ENCODE measurements at places on chromosomes 11 and 22.

GRCh38 chr11:125343086-125343717 lies 152.9 kb downstream of the FEZ1 start:
- no peak for DNase-seq

- no peak for DNase-seq
Measured at GRCh38 chr11:61980783-61981541, 13.5 kb upstream of the FTH1 start.

- DNase-seq: peak; percentile 41
Measured at GRCh38 chr11:85647604-85648299, at the start of gene TMEM126A. TSS of gene TMEM126A (plus strand) at chr11:85647967. CDS start at chr11:85650256, 2,289 bp downstream.

GRCh38 chr11:16179676-16180075 lies 176.7 kb downstream of the SOX6 start:
- DNase-seq: no peak

DNA sequence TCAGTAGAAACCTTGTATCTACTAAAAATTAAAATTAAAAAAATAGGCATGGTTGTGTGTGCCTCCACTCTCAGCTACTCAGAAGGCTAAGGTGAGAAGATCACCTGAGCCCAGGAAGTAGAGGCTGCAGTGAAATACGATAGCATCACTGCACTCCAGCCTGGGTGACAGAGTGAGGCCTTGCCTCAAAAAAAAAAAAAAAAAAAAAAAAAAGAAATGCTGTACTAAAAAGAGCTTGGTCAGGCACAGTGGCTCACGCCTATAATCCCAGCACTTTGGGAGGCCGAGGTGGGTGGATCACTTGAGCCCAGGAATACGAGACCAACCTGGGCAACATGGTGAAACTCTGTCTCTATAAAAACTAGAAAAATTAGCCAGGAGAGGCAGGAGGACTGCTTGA lies 36.5 kb downstream of the SBF2 start:
- DNase-seq: no peak

DNA sequence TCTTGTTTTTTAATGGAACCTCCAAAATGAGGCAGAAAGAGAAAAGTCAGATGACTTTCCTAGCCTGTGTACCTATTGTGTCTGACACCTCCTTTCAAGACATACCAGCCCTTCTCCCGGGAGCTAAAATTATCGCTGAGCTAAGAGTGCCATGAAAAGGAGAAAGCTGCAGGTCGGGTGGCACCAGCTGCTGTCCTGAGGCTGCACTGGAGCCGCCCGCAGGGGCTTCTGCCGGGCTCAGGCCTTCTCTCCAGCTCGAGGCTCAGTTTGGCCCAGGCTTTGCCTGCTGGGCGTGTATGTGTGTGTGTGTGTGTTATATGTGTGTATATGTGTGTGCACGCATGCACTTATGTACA lies 27.7 kb upstream of the RAB1B start:
- no peak for DNase-seq

GRCh38 chr11:47308050-47308823 lies 38.3 kb downstream of the MADD start:
- DNase-seq: no peak

DNA sequence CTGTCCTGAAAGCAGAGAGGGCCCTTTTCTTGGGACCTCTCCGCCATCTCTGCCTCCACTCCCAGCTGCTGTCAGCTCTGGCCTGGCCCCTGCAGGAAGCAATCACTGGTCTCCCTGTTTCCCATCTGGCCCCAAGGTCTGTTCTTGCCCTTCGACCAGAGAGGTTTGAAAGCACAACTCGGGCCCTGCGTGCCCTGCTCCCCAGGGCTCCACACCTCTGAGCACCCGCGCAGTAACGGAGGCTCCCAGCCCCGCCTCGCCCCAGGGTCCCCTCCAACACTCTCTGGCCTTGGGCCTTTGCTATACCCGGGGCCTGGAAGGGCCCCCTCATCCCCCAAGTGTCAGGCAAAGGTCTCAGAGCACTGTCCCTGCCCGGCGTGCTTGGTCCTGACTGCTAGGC lies 7.8 kb upstream of the CD81 start:
- DNase-seq: no peak

DNA sequence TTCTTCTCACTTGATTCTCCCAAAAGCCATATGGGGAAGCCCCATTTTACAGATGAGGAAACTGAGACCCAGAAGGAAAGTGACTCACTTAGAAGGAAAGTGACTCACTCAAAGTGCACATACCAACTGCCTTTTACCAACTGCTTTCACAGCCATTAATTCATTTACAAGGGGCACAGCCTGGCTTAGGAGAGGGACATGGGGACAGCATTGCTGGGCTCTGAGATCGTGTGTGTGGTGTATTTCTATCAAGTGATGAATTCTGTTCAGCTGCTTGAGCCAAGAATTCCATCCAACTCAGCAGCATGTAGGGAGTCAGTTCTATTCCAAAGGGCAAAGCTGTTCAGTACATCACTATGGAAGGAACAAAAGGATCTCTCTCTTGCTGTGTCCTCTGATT lies 23.5 kb upstream of the PAK1 start:
- no peak for DNase-seq

DNA sequence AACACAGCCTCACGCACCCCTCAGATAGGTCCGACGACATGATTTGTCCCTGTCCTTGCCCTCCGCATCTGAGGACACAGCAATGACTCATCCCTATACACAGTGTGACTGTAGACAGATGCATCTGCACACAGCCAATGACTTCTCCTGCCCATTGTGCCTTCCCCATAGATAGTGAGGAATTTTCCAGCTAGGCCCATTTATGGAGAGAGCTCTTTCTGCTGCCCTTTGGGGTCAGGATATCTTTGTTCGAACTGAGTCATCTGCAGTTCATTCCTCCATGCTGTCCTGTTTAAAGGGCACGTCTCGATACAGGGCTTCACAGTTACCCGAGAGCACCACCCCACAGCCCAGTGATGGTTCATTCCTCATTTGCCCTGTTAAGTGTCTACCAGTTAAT lies 96.7 kb downstream of the LARGE1 start:
- no peak for DNase-seq

DNA sequence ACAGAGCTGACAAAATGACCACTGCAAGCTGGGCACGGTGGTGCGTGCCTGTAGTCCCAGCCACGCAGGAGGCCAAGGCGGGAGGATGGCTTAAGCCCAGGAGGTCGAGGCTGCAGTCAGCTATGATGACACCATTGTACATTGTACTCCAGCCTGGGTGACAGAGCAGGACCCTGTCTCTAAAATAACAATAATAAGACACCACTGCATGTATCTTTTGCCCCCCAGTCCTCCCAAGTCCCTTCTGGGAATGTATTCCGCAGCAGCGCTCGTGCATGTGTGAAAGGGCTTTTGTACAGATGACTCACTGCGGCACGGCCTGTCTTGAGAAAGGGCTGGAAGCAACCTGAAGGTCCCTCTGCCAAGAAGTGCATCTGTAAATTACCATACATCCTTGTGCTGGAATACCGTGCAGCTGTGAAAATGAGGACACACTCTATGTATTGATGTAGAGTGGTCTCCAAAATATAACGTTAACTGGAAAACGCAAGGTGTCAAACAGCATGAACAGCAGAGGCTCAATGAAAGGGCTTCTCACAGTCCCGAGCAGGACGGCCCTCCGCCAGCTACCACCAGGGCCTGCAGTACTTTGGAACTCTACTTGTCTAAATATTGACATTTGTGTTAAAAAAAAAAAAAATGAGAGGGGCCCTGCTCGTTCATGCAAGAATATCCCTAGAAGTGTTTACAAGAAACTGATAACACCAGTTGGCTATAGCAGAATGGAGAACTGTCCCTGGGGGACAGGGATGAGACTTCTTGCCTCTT lies 9.0 kb upstream of the CDC42EP2 start:
- DNase-seq: no peak

DNA sequence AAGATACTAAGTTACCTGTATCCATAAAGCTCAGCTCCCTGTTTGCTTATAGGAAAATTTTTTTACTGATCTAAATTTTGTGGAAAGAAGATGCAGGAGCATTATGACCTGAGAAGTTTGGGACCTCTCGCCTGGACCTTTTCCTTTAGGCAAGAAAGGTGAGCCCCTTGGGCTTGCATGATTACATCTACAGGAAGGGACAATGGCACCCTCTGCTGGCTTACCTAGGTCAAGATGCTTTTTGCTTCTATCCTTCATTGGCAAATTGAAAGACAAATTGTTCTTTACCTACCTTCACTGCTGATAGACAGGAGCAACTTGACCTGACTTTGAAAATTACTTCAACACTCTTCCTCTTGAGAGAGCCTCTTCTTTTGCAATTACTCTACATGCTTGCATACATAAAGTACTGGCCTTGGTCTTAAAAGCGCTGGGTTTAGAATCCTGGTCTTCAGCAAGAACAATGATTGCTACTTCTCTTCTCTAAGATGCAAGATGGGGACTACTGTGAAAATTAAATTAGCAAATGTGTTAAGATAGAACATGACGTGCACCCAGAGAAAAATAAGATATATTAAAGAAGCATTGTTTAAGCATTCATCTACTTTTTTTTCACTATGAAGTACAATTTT lies 147.2 kb downstream of the TRPC6 start:
- no peak for DNase-seq

GRCh38 chr22:49157529-49158339 lies 669.9 kb downstream of the BRD1 start:
- DNase-seq: no peak

GRCh38 chr11:36376888-36377758 lies 81.0 kb downstream of the PRR5L start:
- DNase-seq: peak; percentile 64

GRCh38 chr11:47480762-47481161 lies 31.8 kb upstream of the RAPSN start:
- no peak for DNase-seq

- DNase-seq: peak; percentile 46
Measured at GRCh38 chr11:2267851-2268728, 2.3 kb downstream of the ASCL2 start.

GRCh38 chr11:47177229-47177845 lies 658 bp upstream of the ARFGAP2 start:
- DNase-seq: peak; percentile 77

- peak; percentile 69 for DNase-seq
Measured at GRCh38 chr11:66476841-66477251, 3.4 kb upstream of the DPP3 start.

GRCh38 chr22:26592421-26592891 lies 2.5 kb upstream of the TPST2 start:
- no peak for DNase-seq

DNA sequence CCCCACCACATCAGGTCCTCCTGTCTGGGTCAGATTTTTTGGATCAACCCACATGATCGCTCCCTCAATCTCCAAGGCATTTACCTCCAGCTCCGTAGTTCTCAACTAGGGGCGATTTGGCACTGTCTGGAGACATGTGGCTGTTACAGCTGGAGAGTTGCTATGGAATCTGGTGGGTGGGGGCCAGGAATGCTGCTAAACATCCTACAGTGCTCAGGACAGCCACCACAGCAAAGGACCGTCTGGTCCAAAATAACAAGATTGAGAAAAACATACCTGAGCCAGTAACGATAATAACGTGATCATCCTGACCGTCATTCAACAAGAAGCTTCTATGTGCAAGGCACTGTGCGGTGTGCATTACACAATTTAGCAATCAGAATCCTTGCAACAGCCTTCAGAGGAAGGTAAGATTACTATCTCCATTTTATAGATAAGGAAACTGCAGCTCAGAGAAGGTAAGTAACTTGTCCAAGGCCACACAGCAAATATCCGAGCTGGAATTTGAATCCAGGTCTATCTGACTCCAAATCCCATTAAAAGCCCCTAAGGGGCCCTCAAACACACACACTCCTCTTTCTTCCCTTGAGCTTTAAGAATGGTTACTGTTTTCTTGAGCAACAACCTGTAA lies 14.3 kb upstream of the CRY2 start:
- DNase-seq: no peak

DNA sequence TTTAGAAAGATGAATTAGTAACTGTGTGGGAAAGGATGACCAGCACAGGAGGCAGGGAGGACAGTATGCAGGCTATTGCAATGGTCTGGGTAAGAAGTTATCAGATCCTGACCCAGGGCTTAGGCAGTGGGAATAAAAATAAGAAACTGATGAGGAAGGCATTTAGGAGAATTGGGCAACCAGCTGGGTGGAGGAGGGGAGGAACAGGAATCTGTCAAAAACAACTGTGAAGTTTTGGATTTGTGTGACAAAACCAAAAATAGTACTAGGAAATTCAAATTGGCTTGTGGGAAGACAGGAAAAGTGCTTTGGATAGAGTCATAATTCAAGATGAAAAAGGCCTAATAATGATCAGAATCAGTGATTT lies 27.9 kb downstream of the MMP13 start:
- DNase-seq: no peak

DNA sequence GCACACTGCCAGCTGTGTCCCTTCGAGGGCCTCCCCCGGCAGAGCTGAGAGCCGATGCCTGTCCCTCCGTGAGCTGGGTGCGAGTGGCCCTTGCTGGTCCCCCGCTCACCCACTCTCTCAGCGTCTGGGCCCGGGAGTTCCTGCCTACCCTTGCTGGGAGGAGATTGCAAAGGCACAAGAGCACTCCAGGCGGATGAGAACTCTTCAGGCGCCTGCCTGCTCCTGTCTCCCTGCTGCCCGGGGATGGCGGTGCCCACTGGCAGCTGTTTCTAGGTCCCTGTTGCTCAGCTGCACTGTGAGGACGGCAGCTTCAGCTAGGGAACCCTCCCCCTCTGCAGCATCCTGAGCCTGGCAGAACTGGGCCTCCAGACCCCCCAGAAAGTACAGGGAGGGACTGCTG lies 61.1 kb downstream of the FLRT1 start:
- DNase-seq: no peak

- DNase-seq: no peak
Measured at GRCh38 chr22:46233231-46233630, 16.9 kb downstream of the CDPF1 start.

DNA sequence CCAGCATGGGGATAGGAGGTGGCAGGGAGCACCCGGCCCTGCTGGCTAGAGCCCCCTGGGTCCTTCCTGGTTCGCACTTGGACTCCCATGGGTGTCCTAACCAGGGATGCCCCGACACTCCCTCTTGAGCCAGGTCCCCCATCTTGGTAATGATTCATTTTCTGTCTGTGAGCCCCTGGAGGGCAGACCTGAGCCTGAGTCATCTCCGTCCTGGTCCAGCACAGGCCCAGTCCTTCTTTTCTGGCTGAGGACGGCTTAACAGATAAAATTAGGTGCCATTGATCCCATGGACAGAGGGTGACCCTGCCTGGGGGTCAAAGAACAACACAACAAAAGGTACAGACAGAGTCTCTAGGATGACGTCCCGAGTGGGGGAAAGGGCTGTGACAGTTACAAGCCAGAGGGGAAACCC lies 3.5 kb downstream of the RHOD start:
- peak; percentile 75 for DNase-seq

- no peak for DNase-seq
Measured at GRCh38 chr22:39236321-39237317, 8.2 kb downstream of the PDGFB start.

Data from 8988T (cell line).